ENCODE measurements at places on chromosomes 4 and X.

DNA sequence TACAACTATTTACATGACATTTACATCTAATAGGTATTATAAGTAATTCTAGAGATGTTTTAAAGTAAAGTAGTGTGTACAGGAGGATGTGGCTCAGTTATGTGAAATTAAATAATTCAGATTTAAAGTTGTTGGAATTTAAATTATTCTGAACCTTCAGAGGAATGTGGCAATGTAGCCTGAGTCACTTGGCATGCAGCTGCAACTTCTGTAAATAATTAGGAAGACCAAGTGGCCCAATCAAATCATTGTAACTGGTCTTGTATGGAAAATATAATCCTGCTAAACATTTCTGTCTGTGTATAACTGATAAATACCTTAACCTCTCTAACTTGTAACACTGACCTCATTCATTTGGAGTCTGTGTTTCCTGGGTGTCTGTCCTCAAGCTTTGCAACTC lies 828.9 kb downstream of the GLUD2 start:
- no peak for DNase-seq

DNA sequence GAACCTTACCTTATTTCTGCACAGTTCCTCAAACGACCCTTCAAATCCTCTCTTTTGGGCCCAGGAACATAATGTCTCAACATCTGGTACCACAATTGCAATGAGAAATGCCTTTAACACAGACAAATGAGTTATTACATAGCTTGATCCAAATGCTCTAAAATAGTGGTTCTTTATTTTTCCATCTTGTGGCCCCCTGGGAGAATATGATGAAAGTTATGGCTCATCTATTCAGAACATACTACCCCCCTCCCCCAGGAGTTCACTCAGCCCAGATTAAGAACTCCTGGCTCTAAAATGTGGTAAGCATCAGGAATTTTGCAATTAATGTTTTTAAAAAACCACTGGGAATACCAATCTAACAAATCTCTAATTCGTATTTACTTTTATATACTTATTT lies 23.9 kb upstream of the CENPU start:
- DNase-seq: no peak

DNA sequence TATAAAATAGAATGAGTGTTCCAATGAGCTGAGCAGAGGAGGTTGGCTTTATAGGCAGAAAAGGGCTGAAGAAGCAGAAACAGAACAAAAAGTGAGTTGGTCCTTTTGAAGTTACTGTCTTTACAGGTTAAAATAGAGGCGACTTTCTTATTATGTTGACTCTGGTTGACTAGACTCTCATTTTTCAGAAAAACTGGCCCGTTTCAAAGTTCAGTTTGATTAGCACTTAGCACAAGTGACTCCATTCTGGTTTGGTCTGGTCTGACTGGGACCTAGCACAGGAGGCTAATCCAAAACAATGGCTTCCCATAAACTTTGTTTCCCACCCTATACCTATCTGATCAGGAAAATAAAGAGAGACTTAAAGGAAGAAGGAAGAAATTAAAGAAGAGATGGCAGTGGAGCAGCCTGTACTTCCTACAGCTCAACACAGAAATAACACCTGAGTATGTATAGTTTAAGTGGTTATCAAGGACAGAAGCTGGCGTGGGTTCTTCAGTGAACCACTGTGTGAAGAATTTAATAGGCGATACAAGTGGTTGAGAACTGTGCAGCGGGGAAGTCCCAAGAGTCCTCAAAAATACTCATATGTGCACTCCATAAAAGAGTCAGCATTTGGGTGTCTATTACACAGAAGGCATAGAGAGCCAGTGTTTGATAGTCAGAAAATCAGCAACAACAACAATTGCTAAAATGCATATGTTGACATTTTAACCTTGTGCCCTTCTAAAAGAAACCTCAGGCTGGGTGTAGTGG lies 554.8 kb upstream of the HTR2C start:
- no peak for DNase-seq

DNA sequence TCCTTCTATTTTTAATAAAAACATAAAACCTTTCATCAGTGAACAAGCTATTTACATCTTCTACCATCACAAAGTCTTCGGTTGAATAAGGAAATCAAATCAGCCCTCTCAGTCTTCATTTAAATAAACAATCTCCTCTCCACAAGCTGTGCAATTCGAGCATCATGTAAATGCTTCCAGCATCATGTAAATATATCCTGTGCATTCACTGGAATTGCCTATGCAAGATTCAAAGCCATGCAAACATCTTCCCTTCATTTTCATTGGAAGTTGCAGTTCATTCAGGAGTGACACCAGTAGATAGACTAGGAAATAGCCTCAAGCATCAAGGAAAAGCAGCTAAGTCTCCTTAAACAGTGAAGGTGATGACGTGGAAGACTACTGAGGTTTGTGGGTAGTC lies 77.7 kb upstream of the PCDH19 start:
- DNase-seq: no peak

DNA sequence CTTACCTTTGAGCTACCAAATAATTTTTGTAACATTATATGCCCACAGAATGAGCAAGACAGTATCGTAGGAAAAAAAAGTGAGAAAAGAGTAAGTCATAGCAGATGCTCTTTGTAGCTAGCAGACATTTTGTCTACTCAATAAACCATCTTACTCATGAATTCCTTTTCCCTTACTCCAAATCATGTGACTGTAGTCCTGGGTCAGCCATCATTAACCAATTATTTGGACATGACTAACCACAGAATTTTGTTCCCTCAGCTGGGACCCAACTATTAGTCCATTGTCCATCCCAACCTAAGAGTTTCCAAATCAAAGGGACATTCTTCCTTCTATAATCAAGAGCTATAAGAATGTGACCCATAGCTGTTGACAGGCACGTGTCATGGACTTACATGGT lies 11.4 kb downstream of the UBE2D3 start:
- no peak for DNase-seq

DNA sequence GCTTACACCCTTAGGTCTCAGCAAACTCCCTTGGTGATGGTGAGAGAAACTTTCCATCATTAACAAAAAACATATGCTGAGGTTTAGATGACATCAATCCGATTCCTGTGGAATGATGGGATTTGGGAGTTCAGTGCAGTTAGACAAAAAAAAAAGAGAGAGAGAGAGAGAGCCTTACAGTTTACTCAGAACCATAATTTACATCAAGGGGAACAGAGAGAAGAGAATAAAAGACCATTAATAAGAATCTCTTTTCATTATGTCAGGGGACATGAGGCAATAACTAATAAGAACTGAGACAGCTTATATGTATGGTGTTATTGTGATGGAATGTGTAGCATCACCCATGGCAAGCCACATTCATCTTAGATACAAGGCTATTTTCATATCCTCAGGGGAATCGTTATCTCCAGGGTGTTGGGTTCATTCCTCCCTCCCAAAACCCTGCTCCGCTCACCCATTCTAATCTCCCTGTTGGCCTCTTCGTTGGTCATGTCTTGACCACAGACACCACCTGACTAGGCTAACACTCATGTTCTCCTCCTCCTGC lies 175.7 kb upstream of the MXRA5 start:
- no peak for DNase-seq

GRCh38 chr4:77240469-77241066 lies 83.6 kb downstream of the CCNG2 start:
- peak; percentile 32 for DNase-seq

DNA sequence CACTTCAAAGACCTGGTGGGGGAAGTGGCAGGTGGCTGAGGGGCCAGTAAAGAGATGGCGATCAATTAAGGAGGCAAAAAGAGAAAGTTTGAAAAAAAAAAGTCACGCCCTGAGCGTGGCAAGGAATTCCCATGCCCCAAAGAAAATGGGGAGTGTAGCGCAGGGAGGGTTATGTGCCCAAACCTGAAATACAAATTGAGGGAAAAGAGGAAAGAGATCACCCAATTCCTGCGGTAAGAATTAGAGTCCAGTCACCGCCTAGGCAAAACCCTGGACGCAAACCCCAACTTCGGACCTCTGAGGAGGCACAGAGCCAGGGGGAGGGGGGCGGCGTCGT lies 595 bp downstream of the ENOX2 start:
- DNase-seq: no peak

DNA sequence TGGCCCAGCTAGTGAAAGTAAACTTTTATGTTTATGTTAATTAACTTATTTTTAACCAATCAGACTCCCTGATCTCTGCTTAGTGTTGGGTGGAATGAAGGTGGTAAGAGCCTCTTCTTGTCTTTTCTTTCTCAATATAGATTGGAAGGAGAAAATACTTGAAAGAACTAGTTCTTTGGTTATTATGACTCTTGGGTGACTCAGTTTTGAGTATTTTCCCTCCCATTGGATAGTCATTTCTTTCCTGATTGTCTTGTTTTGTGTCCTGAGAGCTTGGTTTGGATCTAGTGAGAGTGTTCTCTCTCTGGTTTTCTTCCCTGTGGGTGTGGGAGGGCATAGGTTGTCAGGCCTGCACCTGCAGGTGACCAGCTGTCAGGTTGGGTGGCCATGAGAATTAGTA lies 172.0 kb upstream of the GLRA2 start:
- no peak for DNase-seq

- no peak for DNase-seq
Measured at GRCh38 chrX:3803305-3803704, 89.9 kb upstream of the PRKX start.

DNA sequence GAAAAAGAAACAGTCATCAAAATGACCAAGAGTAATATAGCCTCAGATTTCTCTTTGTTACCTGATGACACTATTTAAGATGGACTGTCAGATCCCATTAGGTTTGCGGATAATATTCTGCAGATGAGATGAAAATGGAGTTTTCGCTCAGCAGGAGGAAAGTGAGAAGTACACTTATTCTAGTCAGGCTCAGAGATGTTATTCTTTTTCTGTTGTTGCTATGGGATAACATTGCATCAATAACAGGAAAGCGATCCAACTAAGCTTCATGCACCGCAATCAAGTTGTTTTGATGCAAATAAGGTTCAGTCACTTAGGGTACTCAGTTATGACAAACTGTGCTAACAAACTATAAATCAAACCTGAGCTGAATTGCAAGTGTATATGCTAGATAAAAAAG lies 415.0 kb downstream of the CCSER1 start:
- DNase-seq: no peak

DNA sequence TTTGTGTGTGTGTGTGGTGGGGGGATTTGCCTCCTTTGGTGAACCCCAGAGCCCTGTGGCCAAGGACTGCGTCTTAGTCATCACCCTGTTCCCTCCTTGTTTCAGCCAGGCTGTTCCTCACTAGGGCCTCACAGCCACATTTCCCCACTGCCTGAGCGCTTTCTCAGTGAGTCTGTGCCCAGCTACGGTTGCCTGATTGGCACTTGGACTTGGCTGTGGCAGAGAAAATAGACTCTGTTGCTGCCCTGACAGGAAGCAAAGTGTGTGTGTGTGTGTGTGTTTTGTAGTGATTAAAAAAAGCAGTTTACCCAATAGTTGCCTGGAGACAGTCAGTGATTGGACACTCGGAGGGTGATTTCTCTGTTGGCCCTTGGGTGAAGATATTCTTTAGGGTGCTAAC lies 113.0 kb downstream of the UCHL1 start:
- DNase-seq: peak; percentile 69

DNA sequence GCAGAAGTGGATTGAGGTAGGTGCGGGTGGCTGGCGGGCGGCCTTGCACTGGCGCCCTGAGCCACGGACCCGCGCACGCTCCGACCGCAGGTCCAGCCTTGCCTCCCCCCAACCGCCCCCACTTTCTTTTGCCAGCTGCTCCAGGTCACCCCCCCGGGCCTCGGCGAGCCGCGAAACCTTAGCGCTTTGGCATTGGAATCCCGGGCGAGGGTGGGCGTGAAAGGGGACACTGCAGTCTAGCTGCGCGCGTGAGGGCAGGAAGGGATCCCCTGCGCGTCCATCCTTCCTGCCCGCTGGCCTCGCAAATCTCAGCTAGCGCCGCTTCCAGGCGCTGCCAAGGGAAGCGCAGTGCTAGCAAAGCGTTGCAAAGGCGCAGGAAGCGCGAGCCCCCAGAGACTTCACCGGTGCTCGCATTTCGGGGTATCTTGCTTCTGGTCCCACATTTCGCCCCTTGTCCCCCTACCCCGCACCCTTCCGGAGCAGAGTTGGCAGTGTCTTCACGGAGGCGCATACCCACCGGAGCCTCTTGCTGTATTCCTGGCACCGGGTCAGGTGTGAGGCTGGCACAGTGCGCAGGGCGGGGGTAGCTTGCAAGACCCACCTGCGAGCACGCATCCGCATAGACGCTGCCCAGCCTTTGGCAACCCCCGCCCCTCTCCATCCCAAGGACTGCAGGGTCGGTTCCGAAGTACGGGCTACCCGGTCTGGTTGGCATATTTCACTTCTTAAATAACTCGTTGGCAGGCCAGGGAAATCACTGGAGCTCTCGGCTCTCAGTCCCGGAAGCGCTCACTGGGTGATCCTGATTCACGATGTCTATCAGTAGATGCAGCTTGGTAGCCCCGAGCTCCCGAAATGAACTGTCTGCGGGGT lies 104.4 kb downstream of the UCHL1 start:
- peak; percentile 72 for DNase-seq

DNA sequence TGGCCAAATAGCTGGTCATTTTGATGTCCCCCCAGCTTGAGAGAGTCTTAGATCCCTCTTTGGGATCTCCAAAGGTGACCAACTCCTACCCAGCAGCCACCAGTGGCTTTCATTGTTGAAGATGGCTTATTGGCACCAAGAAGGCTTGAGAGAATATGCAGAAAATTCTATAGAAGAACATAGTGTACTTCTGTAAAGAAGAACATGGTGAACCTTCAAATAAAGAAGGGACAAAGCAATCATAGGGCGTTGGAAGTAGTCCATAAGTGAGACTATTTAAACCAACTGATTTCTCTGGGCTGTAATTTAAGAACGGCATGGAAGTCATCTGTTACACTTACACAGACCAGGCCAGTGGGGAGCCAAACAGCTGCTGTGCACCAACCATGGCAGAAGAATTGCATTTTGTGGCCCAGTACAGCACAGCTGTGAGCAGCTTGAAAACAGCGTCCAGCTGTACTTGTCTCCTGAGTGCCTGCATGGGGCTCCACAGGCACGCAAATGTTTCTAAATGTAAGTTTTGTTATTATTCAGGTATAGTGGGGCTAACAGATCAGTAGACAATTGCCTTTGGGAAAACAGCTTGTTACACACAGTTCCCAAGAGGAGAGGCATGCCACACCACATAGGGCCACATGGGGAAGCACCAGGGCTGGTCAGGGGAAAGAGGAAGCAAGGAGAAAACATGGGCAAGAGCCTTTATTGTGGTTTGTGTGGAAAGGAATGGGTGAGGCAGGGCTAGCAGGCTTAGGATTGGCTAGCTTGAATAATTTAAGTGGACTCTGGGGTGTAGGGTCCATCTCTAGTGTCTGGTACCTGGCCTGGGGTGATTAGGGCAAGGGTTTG lies 125.0 kb downstream of the ARHGAP6 start:
- DNase-seq: no peak

DNA sequence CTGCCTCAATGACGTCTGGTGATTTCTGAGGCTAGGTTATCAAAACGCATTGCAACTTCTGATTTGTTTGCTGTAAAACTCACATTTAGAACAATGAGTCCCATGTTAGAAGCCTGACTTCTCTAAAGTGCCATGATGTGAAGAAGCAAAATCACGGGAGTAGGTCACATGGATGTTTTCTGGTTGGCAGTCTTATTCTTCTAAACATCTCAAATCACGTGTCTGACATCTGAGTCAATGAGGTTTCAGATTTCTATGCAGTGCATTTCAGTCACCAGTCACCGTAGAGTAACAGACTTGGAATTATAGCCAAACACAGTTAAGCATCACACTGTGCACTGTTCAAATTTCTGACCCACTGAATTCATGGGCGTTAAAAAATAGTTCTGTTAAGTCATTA lies 482.1 kb downstream of the TMA16 start:
- DNase-seq: no peak

Measured in globus pallidus (tissue), 1 donor.